Stomach (tissue), 19 donors: ENCODE measurements at places on chromosomes 13 and 19. TPM values are rescaled to one million over a fixed set of nuclear protein-coding genes. Genes with fewer than 3 reads are reported as not detected.

The FAM83E gene
- total RNA-seq = 17.5 TPM

The KLK10 gene
- not detected for total RNA-seq

The ZNF296 gene
- total RNA-seq = 0.45 TPM

The CGB8 gene
- total RNA-seq = not detected

The PCP2 gene
- not detected for total RNA-seq

The PSG7 gene
- total RNA-seq = not detected

- DNase-seq = peak; percentile 41
Observed at GRCh38 chr13:34294483-34295129, 476.7 kb downstream of the RFC3 start.

DNA sequence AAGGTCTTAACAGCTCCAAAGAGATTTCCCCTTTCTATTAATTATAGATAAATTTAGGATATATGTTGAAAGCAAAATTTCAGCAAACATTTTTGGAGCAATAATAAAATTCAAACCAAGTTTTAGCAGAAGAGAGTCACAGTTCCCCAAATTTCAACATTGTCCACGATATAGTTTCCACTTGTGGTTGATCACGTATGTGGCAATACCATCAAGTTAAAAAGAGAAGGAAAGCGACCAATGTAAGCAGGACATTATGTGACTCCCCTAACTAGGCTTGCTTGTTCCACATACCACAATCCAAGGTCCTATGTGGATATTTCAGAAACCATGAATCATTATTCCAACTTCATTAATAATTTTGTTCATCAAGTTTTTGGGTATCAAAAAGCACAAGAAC is 52.8 kb downstream of the ELF1 start:
- peak; percentile 15 for DNase-seq

DNA sequence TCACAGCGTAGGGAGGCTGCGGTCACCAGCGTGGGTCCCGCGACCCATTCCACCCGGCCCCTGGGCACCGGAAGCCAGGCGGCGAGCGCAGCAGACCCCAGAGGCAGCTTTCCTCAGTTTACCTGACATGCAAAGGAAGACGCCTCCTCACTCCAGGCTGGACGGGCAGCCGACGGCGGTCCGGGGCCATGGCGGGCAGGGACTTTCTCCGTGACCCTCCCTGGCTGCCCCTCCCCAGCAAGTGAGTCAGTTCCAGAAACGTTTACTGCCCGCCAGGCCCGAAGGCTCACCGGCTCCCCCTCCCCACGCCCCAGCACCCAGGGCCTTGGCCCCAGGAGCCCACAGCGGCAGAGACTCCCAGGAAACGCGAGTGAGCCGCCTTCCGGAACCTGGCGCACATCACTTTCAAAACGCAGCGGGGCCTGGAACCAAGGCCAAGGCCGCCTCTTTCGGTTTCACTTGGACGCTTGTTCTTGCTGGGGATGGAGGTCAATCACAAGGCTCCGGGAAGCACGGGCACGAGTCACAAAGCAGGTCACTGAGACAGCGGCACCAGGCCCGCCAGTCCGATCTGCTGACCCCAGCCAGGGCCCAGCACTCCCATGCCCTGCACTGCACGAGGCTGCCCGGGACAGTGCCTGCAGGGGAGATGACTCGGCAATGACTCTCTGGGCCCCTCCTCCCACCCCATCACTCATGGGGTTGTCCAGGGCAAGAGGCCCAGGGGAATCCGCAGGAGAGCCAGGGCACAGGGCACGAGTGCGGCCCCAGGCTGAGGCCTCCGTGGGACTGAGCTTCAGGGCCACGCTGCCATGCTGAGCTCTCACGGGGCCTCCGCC is 5.3 kb downstream of the SBNO2 start:
- DNase-seq = peak; percentile 71

DNA sequence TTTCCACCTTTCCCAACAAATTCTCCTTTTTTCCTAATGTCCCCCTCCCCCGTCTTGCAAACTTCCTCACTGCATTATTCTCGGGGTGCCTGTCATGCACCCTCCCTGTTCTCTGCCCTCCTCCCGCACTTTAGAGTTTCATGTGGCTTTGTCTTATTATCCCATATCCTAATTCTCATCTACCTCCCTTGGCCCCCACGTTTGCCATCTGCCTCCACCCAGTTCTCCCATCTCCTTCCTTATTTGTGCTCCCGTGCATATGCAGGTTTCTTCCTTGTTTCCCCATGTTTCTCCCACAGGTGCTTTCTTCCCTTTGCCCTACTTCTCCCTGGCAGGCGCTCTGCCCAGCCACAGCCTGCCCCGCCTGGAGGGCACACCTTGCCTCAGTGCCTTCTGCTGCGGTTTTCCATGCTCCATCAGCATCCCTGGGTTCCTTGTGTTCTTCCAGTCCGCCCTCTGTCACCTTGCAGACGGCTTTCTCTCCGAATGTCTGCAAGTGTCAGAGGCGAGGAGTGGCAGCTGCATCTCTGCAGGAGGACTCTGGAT is 1.5 kb downstream of the SPATA13 start:
- peak; percentile 70 for DNase-seq

DNA sequence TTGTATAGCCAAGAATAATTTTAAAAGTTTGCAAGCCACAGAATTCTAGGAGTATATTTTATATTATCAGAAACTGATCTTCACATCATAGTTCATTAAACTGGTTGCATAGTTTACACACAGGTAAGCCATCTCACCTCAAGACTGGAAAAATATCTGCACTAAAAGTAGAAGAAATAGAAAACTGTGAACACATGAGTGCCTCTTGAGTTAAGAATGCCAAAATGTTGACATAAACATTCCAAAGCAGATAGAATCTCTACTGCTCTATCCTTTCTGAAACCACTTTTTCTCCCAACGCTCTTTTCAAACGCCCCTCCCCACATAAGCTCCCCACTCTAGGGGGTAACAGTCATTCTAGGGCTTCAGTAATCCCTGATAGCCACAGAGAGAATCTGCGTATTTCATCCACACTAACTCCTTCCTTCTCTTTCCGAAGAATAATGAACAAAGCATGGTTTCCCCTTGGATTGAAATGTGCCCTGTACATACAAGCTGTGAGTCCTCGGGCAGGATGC is 201.5 kb downstream of the IRS2 start:
- DNase-seq = no peak

DNA sequence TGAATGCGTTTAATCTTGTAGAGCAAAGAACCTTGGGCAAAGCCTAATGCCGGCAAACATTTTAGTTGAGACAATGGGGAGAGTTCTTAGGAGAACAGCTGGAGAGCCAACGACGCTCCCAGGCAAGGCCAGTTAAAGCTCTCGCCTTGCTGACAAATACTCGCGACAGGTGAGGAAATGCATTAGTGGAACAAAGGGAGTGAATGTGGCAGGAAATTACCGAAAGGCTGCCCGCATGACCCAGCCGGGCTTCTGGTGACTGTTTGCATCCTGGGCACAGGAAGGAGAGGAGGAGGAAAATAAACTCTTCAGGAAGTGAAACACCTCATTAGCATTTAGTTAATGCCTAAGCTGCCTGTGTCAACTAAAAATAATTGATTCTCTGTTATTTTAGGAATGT is 74.6 kb downstream of the SHISA2 start:
- peak; percentile 66 for DNase-seq

GRCh38 chr19:41219924-41220567 is 1.0 kb downstream of the AXL start:
- DNase-seq = no peak

DNA sequence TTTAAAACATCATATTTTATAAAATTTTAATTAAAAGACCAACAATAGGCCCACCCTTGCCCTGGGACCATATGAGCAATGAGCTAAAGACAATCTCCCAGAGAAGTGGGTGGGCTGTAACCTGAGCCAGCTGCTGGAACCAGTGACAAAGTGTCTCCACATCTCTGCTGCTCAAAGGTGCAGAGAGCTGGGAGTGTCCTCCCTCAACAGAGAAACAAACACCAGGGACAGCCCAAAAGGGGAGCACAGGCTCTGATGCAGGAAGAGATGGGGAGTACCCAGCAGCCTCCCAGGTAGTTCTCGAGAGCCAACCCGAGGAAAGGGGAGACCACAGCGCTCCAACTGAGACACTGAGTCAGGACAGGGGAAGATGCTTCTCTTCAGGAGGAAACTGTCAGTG is 39.1 kb downstream of the DOCK9 start:
- DNase-seq = no peak

GRCh38 chr19:45471931-45472562 is 4.3 kb downstream of the FOSB start:
- DNase-seq = no peak

DNA sequence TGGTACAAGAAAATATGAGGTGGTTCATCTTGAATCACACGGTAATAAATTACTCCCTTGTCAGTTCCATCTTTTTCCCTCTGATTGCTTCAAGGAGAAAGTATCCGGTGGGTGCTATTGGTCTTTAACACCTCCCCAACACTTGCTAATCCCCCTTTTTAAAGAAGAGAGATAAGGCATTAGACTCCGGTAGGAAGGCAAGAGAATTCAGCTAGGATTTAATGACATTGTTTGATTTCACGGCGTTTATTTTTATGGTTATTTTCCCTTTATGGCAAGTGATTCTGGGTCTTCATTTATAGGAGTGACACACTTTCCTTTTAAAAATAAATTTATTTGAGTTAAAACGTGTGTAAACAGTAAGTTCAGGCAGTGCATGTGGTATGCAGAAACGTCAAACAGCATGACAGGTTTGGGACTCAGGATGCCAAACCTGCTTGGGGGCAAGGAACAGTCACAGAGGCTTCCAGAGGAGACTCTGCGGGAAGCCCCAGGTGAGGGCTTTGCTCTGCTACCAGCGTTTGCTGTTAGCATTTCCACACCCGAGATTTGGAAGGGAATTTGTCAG is 36.5 kb downstream of the TSHZ3 start:
- DNase-seq = no peak

DNA sequence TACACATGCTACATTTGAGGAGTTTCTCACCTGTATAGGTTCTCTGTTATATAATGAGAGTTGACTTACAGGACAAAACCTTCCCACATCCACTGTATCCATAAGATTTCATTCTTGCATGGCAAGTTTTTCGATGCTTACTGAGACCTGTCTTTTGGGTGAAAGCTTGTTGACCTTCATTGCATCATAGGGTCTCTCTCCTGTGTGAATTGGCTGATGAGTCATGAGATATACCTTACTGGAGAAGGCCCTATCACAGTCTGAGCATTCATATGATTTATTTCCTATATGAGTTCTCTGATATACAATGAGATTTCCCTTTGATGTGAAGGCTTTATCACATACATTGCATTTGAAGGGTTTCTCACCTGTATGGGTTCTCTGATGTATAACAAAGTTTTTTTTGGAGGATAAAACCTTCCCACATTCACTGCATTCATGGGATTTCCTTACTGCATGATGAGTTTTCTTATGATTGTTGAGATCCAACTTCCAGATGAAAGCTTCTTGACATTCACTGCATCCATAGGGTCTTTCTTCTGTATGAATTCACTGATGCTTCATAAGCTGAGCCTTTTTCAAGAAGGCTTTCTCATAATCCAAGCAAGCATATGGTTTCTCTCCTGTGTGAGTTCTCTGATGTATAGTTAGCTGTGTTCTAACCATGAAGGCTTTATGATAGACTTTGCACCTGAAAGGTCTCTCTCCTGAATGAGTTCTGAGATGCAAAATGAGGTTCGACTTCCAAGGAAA is 25.7 kb downstream of the ZNF577 start:
- DNase-seq = no peak
